ENCODE measurements at places on chromosomes 4 and X. TPM values are rescaled to one million over a fixed set of nuclear protein-coding genes. Genes with fewer than 3 reads are reported as not detected.

ADH4 gene
- not detected for total RNA-seq

OPRPN gene
- total RNA-seq: not detected

SSX5 gene
- total RNA-seq: not detected

MAB21L2 gene
- not detected for total RNA-seq
